ENCODE measurements at places on chromosomes 7 and 10.
A peak's percentile ranks its signal among the peaks of the same experiment; 100 is the strongest.

GRCh38 chr7:55099821-55100543 is 81.2 kb downstream of the EGFR start:
- DNase-seq: no peak

DNA sequence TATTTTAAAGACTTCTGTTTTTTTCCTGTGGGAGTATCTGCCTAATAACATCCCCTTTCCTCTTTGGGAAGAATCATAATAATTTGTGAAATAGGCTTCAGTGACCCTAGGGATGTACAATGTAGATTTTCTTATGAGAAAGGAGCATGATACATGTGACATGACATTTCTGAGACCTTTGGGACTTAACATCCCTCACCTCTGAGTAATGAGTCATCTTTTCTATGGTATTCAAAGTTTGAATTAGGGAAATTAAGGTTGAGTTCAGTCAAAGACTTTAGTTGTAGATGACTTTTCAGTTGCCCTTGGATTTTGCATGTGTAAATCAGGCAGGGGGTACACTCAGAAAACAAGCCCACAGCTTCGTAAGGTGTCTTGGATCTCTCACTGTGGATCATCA is 14.3 kb downstream of the GRK5 start:
- DNase-seq: no peak

- peak; percentile 80 for DNase-seq
Measured at GRCh38 chr7:75534727-75535307, 42.7 kb downstream of the SPDYE5 start.

DNA sequence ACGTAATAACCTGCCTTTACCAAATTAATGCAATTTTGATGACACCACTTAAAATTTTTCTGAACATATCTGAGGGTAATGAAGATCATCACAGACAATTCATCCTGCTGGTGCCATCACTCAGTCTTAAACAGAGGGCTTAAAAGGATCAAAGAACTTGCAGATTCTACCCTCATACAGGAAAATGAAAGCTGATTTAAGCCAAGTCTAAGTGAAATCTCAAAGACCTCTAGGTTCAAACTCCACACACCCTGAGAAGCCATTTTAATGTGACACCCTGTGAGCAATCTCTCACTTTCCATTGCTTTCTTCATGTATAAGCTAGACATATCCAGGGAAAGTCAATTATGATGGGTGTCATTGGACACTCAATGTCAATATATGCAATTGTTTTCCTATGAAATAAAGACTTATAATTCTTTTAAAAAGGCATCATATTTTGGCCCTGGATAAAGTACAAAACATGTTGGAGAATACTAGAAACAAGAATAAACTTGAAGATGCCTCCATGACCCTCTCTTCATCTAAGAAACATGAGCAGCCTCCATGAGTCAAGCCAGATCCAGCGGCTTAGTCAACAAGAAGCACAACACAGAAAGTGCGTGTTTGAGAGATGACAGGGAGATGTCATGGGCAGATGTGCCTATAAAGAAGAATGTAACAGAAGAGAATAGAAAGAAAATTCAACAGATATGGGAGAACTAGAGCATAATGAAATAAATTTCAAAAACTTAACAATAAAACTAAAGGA is 291.9 kb downstream of the PARD3 start:
- DNase-seq: no peak

DNA sequence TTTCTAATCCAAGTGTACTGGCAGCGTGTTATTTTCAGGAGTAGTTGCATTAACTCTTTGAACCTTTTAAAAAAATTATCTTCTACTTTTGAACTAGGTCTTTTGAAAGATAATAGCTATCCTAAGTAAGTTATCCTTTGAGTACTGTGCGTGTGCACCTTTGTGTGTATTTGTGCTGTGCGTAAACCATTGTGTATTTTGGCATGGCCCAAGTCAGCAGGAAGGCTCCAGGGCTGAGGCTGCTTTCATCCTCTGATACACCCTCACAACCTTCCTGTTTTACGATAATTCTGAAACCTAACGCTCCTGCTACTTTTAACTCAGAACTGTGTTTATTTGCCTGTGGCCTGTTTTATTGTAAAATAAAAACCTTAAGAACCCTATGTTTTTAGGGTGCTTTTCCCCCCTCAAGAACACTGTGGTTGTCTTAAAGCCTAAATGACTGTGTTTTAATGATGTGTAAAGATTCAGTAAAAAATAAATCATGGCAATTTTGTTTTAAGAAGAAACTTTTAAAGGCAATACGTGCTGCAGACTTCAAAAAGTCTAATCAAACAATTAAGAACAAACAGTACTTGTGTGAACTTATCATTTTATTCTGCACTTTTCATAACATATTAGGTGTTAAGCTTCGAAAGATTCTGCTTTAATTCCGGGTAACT is 57.5 kb downstream of the HDAC9 start:
- peak; percentile 31 for DNase-seq

- peak; percentile 74 for DNase-seq
Measured at GRCh38 chr10:89389254-89389653, 3.2 kb upstream of the IFIT1 start.

DNA sequence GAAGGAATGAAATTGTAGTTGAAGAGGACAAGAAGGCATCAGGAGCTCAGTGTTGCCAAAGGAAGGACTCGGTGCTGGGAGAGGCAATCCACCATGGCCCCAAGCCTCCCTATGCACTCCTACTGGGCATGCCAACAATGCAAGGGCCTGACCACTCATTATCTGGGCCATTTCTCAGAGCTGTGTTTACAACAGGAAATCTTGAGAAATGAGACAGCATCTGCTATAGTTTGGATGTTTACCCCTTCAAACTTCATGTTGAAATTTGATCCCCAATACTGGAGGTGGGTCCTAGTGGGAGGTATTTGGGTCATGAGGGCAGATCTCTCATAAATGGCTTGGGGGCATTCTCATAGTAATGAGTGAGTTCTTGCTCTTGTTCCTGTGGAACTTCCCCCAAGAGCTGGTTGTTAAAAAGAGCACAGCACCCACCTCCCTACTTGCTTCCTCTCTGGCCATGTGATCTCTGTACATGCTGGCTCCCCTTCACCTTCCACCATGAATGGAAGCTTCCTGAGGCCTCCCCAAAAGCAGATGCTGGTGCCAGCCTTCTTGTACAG is 50.8 kb upstream of the AOAH start:
- peak; percentile 40 for DNase-seq

DNA sequence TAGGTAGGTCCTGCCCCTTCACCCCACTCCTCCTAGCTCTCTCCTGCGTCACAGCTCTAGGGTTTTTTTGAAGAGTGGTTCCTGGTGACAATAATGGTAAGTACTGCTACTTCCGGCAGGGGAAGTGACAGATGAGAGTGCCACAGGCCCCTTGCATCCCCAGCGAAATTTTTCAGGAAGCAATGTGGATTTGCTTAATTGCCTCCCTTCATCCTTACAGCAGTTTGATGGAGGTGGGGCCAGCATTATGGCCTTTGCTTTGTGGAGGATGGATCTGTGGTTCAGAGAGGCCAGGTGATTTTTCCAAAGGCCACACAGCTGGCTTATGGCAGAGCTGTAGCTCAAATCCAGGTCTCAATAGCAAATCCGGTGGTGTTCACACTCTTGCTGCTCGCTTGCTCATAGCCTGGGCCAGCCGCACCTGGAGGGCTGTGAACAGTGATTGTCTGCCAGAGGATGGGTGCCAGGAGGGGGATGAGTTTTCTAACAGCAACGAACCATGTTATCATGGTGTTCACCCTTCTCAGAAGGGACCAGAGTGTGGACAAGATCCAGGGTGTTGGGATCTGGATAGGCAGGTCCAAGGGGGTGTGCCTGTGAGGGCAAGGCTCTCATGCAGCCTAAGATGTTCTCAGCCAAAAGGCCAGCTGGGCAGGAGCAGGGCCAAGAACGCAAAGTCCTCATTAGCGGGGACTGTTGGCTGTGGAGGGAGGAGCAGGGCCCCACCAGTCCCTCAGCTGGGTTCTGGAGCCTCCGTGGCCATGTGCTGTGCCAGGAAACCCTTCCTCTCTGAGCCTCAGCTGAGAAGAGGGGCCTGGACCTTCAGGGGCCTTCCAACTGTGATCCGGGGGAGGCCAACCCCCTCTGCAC is 89.0 kb downstream of the EMX2 start:
- no peak for DNase-seq

DNA sequence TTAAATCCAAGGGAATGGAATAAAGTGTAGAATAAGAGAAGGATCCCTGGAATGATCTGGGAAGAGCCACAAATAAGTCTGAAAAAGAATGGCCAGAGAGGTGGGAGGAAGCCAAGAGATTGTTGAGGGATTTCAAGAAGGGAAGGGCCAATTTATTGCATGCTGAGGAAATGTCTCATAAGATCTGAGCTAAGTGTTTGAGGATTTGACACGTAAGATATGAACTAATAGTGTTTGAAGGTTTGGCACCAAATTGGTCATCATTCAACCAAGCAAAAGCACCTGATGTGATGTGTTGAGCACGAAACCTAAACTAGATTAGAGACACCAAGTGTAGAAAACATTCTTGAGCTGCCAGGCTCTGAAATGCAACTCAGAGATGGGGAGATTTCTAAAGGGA is 97.9 kb downstream of the TSPAN12 start:
- no peak for DNase-seq

DNA sequence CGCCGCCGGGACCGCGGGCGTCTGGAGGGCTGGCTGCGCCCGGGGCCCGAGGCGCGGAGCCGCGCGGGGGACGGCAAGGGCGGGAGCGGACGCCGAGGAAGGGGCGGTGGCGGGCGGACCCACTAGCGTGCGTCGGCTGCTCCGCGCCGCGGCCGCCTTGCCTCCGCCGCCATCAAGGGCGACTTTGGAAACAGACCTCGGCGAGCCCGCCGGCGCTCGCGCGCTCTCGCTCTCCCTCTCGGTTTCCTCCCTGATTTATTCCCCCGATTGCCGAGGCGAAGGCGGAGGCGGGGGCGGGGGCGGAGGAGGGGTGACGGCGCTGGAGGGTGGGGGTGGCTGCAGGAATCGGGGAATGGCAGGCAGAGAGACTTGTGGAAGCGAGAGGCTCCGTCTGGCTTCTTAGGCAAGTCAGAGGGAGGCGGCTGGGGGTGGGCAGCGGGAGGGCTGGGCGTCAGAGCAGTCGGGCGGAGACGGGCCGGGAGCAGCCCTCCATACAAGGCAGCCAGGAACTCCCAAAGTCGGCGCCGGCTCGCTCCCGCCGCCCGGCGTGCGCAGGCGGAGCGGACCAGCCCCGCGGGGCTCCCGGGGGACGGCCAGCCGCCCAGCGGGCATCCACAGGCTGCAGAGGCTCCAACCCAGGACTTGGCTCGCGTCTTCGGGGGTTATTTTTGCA is at the start of gene CACNA2D1:
Gene CACNA2D1, minus strand, starts transcription at position 231 of the 673 bp plus-strand sequence.
- peak; percentile 44 for DNase-seq

- DNase-seq: no peak
Measured at GRCh38 chr10:91684841-91685240, 52.0 kb upstream of the PPP1R3C start.

DNA sequence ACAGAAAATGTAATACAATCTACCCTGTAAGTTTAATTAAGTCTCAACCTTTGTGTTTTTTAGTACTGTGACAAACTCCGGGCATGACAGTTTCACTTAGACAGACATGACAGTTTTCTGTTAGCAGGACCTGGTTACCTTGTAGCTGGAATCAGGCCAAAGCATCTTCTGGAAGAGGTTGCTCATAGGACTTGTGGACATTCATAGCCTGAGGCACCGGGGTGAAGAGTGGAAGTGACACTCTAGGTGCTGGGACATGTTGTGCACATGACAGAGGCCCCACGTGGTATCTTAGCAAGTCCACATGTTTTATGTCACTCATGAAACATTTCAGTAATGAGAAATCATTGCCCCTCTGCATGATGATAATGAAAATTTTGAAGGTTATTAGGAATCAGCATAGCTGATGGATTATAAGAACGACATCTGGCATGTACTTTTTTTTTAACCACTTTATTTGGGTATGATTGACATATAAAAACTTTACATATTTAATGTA is 441.4 kb downstream of the CNTNAP2 start:
- DNase-seq: no peak

DNA sequence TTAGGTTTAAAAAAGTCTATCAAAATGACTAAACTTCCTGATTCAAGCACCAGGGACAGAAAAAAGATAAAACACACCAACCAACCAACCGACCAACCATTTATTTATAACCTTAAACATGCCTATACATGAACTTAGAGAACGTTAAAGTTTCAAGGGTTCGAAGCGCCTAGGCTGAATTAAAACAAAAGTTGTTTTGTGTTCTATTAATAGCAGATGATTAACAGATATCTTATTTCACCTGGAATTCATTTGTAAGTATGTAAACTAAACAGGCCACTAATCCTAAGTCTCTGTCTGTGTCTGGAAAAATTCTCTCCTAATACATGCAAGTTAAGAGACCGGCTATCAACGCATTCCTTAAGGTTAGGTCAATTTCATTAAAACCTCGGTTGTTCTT is 1.4 kb downstream of the BAIAP2L1 start:
- no peak for DNase-seq

DNA sequence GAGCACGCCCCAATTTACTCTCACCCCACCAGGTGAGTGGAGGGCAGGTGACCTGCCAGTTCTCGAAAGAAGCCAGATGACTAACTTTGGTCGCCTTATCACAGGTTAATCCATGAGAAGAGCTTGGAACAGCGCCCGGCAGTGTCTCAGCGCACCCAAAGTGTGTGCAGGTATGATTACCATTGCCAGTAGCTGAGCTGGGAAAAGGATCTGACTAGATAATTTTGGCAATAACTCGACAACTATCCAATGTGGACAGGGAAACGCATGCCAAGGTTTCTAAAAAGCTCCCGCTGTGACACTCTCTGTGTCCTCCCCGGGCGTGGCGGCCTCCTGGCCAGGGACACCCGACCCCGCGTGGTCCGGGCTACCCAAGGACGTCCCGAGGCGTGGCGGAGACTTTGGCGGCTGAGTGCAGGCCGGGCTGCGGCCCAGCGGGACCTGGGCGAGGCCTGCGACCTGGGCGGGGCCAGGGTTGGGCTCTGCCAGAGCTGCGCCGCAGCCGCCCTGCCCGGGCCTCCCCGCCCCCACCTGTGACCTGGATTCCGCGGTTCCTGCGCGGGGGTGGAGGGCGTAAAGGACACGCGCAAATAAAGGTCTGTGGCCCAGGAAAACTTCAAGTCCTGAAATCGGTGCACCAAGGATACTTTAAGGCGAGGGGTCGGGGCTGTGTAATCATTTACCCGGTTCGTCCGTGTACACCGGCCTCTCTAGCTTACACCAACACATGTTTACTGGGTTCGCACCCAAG is 13.7 kb upstream of the WAPL start:
- DNase-seq: peak; percentile 72

DNA sequence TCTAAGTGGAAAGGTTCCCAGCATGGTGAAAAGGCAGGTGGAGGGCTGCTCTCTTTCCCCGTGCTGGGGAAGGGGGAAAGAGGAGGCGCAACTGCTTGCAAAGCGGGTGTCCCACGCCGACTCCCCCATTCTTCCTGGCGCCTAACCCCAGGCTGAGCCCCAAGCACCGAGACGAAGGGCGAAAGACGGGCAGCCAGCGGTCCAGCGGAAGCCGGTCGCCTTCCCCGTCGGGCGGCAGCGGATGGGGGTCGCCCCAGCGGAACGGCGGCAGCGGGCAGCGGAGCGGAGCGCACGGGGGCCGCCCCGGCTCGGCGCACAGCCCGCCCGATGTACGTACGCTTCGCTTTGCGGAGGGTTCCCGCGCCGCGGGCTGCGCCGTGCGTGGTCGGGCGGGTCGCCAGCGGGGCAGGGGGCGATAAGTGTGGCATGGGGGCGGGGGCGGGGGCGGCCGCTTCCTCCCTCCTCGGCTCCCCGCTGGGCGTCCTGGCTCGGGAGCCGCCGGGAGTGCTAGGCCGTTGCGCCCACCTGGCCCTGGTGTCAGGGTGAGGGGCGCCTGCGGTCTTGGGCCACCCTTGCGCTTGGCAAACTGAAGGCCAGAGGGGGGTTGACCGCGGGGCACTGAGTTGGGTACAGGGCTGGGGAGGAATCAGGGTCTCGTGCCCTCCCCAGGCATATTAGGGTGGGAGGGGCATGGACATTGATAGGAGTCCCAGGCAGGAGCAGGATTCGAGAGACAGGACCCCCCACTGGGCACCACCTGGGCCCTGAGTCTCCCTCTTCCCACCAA is 35.2 kb upstream of the HSPB1 start:
- no peak for DNase-seq
